ACHN (cell line): ENCODE measurements at places on chromosomes 4 and X.

GRCh38 chr4:186634591-186635128 lies 79.3 kb upstream of the MTNR1A start:
- DNase-seq, result no peak

- no peak for DNase-seq
Observed at GRCh38 chrX:51332188-51332942, at the start of gene NUDT10. TSS of gene NUDT10 (plus strand) at chrX:51332822. CDS start at chrX:51332966, 144 bp downstream.

GRCh38 chr4:83083925-83084475 lies 30.5 kb downstream of the PLAC8 start:
- DNase-seq, result no peak

DNA sequence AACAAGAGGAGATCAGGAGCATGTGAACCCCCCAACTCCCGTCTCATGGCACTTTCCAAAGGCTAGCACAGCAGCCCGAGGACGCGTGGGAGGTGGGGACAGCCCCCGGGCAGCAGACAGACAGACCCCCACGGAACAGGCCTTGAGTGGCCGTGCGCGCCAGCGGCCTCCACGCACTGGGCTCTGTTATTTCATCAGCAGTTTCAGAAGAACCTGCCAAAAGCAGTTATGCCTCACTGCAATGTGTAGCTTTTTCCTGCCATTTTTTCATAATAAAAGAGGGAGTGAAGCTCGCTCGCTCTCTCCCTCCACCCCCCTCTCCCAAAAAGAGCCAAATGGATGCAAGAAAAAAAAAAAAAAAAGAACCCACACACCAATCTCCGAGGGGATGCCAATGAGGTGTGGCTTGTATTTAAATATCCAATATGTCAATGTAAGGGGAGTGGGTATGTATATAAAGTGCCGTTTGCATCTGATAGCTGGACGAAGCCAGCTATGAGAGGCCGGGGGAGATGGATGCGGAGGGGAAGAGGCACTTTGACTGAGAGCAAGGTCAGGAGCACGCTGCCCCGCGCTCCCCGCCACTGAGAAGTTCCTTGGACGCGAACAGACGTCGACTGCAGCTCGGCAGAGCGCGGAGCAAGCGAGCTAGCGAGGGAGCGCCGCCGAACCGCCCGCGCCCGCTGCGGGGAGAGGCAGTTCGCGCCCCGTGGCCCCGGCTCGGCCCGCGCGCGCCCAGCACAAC lies at the start of gene FGF16:
TSS of gene FGF16 (plus strand) at position 482 of the 745 bp plus-strand sequence. CDS start 286 bp downstream, outside the sequence.
- DNase-seq, result no peak

DNA sequence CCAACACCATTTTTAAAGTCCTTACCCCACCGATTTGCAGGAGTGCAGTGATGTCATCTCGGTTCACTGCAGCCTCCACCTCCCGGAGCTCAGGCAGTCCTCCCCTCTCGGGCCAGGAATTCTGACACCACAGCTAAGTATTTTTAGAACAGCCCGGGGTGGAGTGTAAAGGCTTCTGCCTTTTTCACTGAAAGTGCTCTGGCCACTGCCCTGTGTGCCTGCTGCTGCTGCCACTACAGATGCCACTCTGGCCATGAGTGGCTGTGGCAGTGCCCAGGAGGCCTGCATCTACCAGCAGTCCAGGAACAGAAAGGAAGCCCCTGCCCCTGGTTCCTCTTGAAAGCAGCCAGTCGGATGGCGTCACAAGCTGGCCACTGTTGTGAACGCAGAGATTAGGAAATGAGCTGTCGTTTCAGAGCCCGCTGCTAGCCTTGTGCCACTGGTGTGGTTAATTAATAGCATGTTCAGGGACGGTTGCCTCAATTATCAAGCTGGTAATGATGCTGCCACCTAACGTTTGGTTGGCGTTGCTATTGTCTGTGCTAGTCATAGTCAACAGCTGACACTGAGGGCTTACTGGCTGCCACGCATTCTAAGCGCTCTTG lies 23.6 kb upstream of the TBC1D14 start:
- DNase-seq, result peak; percentile 54

- no peak for DNase-seq
Observed at GRCh38 chr4:8085491-8086117, 73.0 kb downstream of the ABLIM2 start.

GRCh38 chr4:3121110-3121509 lies 46.6 kb downstream of the HTT start:
- no peak for DNase-seq

DNA sequence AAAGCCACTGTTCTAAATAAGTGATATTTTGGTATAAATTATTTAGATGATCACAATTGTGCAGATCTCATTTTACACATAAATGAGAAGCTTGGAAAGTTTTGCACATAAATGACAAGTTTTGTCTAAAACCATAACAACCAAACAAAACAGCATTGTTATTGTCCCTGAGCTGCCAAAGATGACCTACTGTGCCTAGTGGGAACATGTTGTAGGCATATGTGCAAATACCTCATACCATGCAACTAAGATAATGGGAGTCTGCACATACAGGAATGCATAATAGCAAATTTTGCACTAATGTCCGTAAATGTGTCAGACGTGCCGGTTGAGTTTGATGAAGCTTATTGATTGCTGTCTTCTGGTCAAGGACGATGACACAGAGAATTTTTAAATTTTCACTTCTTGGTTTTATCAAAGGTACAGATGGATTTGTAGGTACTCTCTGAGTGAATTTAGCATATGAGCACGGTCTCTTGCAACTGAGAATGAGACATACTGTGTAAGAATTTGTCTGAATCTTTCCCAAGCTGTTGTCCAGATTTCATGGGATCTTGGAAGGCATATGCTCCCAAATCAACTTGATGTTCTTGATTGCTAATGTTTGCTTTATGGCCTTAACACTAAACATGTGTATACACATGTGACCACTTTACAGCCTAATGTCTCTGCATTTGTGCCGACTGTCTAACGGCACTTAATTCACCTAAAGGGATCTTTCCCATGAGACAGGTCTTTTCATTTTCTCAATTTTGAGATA lies 1133.5 kb downstream of the FAT4 start:
- DNase-seq, result no peak

GRCh38 chr4:57044996-57045395 lies 65.2 kb downstream of the IGFBP7 start:
- no peak for DNase-seq

GRCh38 chrX:94365736-94366135 lies 691.7 kb downstream of the FAM133A start:
- no peak for DNase-seq

- DNase-seq, result no peak
Observed at GRCh38 chr4:60656171-60656570, 544.0 kb upstream of the ADGRL3 start.

DNA sequence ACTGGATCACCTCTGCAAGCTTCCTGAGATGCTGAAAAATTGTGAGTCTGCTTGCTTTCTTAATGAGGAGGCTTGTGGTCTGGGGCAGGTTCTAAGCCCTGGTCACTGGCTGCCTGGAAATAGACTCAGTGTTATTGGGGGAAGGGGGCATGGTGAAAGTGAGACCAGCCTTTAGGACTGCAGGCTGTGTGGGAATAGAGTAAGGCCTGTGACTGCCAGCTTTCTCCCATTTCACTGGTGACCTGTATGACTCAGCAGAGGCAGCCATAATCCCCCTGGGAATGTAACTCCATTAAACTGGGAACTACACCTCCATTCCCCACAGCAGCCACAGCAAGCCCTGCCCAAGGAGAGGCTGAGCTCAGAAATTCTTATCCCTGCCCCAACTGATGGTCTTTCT lies 55.9 kb upstream of the IL15 start:
- DNase-seq, result no peak

- no peak for DNase-seq
Observed at GRCh38 chr4:18722748-18723191, 701.2 kb upstream of the LCORL start.

GRCh38 chr4:87005690-87006425 lies 71.0 kb downstream of the AFF1 start:
- DNase-seq, result no peak

DNA sequence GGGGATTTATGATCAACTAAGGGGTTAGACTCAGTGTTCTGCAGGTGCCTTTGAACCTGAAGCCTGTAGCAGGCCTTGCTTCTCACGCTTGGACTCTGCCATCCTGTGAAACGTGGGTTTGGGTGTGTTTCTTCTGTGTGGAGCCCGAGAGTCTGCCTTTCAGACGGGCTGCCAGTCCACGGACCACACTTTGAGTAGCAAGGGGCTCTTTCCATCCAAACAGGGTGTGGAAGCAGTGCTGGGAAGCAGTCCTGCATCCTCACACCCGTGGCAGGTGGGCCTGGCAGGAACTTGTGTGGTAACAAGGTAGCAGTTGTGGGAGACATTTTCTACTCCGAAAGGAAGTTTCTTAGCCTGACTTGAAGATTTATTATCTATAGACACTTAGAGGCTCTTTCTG lies 22.7 kb downstream of the RGS12 start:
- no peak for DNase-seq

- no peak for DNase-seq
Observed at GRCh38 chrX:118024482-118024881, 92.1 kb downstream of the KLHL13 start.

DNA sequence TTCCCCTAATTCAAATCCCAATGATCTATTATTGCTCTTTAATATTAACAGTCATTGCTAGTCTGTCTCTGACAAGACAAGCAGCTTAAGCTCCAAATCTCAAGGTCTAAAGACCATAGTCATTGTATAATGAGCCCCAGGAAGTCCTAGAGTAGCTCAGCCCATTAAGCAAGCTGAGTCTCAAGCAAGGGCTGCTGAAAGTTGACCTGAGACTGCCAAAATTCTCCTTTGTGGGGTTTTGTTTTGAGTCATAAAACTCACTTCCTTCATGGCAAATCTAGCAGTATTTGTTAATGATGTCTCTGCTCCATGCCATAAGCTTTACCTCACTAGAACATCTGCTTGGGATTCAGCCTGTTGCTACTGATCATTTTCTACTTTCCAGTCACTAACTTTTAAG lies 313.2 kb downstream of the ANTXR2 start:
- DNase-seq, result no peak

GRCh38 chr4:139027776-139028175 lies 12.2 kb downstream of the NOCT start:
- DNase-seq, result no peak

DNA sequence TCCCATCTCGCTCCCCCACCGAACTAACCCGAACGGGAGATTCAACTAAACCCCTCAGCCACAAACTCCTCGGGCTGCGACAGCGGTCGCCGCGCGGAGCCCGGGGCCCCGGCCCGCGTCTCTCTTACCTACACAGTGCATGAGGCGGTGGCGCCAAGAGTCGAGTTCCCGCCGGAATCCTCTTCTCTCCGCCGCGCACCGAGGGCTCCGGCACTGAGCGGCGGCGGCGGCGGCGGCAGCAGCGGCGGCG lies 160 bp downstream of the LCORL start:
- no peak for DNase-seq
